Smooth muscle cell of bladder (primary cell): ENCODE measurements at places on chromosomes 11 and 22. TPM values are rescaled to one million over a fixed set of nuclear protein-coding genes. Genes with fewer than 3 reads are reported as not detected.

CDC42EP1 gene
- 7.0 and 10.5 TPM in 2 replicates for total RNA-seq

UBQLNL gene
- 0.14 and 0.18 TPM in 2 replicates for total RNA-seq

CNGA4 gene
- total RNA-seq: under 0.01 and 0.09 TPM in 2 replicates

GAB4 gene
- not detected in 2 replicates for total RNA-seq

SERPINH1 gene
- total RNA-seq: 1,258 and 1,381 TPM in 2 replicates

ADM gene
- total RNA-seq: 177 and 267 TPM in 2 replicates

KRTAP5-2 gene
- total RNA-seq: not detected in 2 replicates

SLC15A3 gene
- 13.8 and 15.8 TPM in 2 replicates for total RNA-seq

PLAAT5 gene
- total RNA-seq: 0.09 and 0.14 TPM in 2 replicates

HIC2 gene
- 2.0 and 2.7 TPM in 2 replicates for total RNA-seq

PMM1 gene
- 20.9 and 24.3 TPM in 2 replicates for total RNA-seq

PNPLA2 gene
- total RNA-seq: 17.2 and 21.4 TPM in 2 replicates

TCN1 gene
- total RNA-seq: not detected in 2 replicates

MRPL23 gene
- total RNA-seq: 129 and 210 TPM in 2 replicates

KLHDC7B gene
- total RNA-seq: 0.28 TPM in 2 replicates

ZFTA gene
- total RNA-seq: 7.4 and 10.2 TPM in 2 replicates

PKNOX2 gene
- total RNA-seq: 0.92 and 1.4 TPM in 2 replicates

CNTN5 gene
- not detected in 2 replicates for total RNA-seq

ZNRD2 gene
- 32.0 and 32.6 TPM in 2 replicates for total RNA-seq

ISX gene
- total RNA-seq: not detected in 2 replicates

RASGRP2 gene
- total RNA-seq: 0.18 and 0.71 TPM in 2 replicates

TMEM191C gene
- 0.71 and 0.74 TPM in 2 replicates for total RNA-seq

SLC35F2 gene
- 7.3 and 8.0 TPM in 2 replicates for total RNA-seq

GDPD5 gene
- total RNA-seq: 4.1 and 9.0 TPM in 2 replicates

SLC37A2 gene
- total RNA-seq: 0.18 and 0.43 TPM in 2 replicates

SCGB1A1 gene
- not detected in 2 replicates for total RNA-seq

NCAM1 gene
- 0.14 and 0.28 TPM in 2 replicates for total RNA-seq

ZBTB16 gene
- total RNA-seq: 0.09 and 0.71 TPM in 2 replicates

DDIAS gene
- 0.28 and 0.65 TPM in 2 replicates for total RNA-seq

CLTCL1 gene
- total RNA-seq: 7.0 and 7.8 TPM in 2 replicates

OR4C13 gene
- total RNA-seq: not detected in 2 replicates

SSRP1 gene
- 56.2 and 65.6 TPM in 2 replicates for total RNA-seq

TMEM86A gene
- total RNA-seq: 0.57 and 0.83 TPM in 2 replicates
